ENCODE measurements at places on chromosomes 12 and 14.

- no peak for DNase-seq
Measured at GRCh38 chr12:1539135-1539534, 55.2 kb downstream of the FBXL14 start.

DNA sequence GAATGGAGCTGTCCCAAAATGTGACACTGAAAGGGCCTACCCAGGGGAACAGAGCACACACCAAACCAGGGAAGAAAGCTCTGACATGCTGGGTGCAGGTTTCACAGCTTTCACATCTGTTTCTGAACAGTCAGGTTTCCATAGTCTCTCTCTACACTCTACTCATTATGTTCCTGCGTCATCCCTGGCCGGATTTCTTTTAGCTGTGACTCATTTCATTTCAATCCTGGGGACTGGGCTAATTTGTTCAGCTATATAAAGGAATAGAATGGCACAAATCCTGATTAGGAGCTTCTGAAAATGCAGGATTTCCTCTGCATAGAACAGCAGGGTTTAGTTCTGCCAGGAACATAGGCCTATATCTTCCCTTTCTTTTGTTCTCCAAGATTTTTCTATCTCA, 649.8 kb downstream of the RPS29 start:
- no peak for DNase-seq

GRCh38 chr12:110531741-110532333, 29.7 kb downstream of the RAD9B start:
- DNase-seq = no peak

DNA sequence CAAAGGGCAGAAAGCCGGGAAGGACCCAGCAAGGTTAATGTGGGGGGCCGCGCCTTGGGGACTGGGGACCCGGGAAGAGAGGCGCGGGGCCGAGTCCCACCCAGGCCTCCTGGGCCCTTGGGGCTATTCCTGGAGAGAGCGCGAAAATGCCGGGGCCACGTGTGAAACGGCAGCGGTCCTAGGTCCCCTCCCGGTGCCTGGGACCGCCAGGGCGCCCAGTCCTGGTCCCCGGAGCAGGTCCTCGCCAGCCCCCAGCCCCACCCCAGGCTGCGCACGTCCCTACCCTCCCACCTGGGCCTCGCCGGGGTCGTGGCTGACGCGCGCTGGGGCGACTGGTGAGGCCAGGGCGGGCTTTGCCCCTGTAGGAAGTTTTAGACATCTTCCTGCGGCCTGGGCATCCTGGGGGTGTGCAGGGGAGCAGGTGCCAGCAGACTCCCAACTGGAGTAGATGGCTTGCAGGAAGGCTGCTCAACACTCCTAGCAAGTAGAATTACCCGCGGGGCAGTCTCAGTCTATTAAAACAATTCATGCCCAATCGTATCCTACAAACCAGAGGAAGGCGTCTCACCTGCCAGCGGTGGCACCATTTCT, 708 bp downstream of the FAR2 start:
- no peak for DNase-seq

GRCh38 chr12:65970821-65971220, 146.5 kb downstream of the HMGA2 start:
- DNase-seq = no peak

DNA sequence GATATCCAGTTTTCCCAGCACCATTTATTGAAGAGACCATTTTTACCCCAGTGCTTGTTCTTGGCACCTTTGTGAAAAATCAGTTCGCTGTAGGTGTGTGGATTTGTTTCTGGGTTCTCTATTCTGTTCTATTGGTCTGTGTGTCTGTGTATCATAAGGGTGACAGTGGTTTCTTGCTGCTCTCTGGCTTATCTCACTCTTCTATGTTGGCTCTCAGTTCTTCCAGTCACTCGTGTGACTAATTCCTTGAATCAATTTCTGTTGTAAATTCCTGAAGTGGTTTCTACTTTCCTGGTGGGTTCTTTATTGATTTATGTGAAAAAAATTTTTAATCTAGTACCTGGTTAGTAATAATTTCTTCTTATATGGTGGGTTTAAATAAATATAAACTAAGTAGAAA, 58.3 kb downstream of the OTOGL start:
- DNase-seq = no peak

DNA sequence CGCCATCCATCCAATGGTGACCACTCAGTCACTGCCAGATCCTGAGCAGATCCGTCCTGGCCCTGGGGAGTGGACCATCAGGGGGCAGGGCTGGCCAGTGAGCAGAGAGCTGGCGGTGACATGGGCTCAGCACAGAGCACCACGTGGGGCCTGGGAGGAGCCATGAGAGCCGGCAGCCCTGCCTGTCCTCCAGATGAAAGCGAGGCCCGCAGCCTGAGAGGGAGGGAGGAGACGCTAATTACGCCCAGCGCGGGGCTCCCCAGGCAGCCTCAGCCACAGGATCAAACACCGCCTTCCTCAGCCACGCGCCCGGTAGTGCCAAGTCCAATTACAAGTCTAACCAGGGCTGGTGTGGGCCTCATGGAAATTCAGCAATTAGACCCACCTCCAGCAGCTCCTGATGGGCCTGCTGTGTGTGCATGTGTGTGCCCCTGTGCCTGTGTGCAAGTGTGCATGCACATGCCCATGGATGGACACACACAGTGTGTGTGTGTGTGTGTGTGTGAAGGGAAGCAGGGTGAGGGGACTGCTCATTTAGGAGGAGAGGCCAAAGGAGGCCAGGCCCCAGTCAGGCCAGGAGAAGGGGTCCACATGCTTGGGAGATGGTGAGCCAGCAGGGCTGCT, 68.0 kb downstream of the KIF26A start:
- no peak for DNase-seq

Measured in D341Med (cell line).